Stimulated activated CD8-positive, alpha-beta memory T cell treated with anti-CD3 and anti-CD28 coated beads, Interleukin-15, amount 100 ng/mL, for 4 hours (primary cell): ENCODE measurements at places on chromosomes 1 and 21.

GRCh38 chr1:182686446-182686845 lies 2.1 kb upstream of the RGS8 start:
- no peak for DNase-seq

GRCh38 chr1:154964359-154964758 lies 2.8 kb upstream of the PYGO2 start:
- no peak for DNase-seq

DNA sequence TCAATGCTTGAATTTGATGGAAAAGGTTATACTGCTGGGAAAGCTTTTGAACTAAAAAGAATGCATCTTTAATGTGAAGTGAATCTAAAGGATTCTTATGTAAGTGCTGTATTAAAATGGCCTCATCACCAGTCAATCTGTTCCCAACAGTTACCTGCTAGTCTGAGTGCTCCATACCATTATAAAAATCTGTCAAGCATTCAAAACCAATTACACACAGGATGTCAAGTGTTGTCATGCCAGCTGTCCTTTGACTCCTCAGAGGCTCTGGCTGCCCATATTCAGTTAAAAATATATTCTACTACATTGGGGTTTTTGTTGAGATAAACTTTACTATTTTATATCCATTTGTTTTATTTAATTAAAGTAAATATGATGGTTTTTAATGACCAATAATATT lies 1587.7 kb downstream of the AMY1C start:
- DNase-seq = no peak

- no peak for DNase-seq
Measured at GRCh38 chr1:200894712-200895442, at the start of gene INAVA. INAVA (plus strand) TSS chr1:200894900; CDS start chr1:200898401, 3,501 bp downstream.
